ENCODE measurements at places on chromosomes 7 and 10.

DNA sequence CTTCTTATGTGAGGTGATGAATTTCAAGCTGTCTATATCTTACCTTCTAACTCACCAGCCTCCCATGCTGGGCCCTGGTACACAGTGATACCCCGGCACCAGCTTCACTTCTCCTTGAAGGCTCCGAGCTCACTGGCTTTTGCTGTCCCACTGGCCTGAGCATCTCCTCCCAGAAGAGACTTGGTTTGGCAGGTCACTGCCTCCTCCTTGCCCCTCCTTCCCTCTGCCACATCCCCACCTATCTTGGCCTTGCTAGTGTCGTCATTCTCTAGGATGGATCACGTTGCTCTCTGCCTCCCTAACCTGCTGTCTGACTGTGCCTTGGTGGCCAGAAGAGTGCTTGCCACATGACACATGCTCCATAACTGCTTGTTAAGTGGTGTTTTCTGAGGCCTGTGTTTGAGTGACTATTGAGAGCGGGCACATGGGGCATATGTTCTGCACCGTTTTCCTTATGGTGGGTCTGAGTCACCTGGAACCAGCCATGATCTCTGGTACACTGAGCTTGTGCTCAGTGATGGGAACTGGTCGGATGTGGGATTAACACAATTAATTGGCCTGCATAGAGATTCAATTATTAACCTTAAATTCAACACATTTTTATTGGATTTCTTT lies 86.5 kb downstream of the TMEM178B start:
- no peak for DNase-seq

DNA sequence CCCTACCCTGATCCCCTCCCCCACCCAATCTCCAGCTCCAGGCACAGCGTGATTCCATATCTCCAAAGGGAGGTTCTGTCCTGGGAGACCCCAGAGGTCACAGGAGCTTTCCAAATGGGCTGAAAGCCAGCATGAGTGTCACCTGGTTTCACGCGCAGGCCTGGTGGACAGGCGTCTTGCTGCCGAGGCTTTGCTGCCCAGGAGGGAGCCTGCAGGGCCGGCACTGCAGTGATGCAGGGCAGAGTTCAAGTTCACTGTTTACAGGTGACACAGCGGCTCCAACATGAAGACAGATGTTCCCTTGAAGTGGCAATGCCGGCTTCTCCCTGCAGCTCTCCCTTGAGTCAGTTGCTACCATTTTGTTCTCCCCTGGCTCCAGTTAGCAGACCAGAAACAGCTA lies 104.3 kb downstream of the TCERG1L start:
- DNase-seq: no peak

DNA sequence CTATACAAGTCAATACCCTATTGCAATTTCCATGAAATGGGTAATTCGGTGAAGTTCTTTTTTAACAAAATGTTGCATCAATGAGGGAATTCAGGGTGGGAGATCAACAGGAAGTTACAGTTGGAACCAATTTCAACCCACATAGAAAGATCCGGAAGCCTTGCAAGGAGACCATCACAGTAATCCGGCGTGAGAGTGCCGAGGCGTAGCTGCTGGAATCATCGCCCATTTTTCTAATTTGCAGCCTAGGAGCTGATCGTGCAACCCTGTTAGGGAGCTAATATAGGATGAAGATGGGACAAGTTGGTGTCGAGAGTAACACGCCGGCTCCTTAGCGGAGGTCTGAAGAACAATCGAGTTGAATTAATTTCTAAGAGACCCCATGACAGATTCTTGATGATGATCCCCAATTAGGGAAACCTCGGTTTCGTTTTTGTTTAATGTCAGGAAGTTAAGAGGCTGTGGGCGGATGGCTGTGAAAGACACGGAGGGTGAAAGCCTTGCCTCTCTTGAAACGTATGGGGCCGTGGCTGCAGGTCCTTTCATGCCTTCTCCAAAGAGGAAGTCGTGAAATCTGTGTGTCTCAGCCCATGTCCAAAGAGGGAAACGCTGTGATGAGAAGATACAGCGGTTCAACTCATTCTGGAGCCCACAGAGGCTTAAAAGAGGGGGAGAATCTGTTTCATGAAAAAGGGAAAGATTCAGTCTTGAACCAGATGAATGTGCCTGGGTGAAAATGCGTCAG lies 51.2 kb upstream of the CARD11 start:
- no peak for DNase-seq

DNA sequence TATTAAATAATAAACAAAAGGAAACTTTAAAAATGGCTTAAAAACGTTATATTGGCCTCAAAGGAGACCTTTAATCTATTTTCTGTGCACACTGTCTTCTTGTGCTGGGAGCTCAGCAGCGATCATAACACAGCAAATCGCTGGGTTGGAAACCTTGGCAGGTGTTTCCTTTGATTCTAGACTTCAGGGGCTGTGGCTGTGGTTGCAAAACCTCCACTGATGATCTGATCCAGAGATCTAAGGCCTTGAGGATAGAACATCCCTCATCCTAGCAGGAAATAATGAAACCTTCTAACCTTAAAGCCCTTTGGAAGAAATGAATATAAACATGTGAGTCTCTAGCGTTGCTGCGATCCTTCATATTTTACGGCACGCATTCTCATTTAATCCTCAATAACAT lies 29.8 kb downstream of the CDHR3 start:
- no peak for DNase-seq

DNA sequence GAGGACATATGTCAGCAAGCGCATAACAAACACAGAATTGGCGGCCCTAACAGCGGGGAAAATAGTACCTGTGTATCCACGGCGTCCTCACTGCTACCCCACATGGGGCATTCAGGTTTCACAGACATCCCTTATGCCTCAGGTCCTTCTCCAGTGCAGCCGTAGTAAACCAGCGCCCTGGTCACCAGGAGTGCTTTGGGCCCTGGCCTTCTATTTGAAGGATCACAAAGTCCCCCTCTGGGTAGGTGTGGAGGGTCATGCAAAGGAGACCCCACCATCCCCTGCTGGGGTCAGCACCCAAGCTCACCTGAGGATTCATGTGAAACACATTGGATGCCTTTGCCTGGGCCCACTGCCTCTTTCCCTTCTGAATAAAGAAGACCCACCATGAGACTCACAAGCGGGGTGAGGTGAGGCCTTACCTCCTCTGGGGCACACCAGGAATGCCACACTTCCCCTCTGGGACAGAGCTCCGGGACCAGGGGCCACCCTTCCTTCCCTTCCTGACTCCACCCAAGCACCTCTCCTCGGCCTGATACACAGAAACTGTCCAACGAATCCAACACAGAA lies 18.8 kb downstream of the CLRN3 start:
- no peak for DNase-seq

DNA sequence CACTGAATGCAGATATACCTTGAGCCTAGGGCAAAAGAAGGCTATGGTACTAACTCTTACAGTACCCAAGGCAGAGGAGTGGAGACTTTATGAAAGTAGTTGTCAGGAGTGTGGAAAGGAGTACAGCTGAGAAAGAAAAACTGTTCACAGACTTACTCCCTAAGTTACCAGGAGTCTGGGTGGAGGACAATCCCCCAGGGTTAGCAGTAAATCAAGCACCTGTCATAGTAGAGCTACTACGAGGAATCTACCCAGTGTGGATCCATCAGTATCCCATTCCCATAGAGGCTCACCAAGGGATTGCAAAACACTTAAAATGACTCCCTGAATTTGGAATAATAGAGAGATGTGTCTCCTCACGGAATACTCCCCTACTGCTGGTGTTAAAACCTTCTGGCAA lies 10.1 kb upstream of the ZNF33B start:
- no peak for DNase-seq

DNA sequence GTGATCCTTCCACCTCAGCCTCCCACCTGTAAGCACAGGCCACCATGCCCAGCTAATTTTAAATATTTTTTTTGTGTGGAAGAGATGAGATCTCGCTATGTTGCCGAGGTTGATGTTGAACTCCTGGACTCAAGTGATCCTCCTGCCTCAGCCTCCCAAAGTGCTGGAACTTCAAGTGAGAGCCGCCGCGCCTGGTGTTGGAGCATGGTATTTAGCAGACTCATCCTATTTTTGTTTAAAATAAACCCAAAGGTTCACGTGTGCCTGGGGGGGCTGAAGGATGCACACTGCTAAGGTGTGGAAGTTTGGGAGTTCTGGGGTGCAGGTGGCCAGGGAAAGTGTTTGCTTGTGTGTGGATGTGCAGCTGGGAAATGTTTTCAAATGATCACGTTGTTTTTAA lies 18.1 kb downstream of the PDGFA start:
- DNase-seq: no peak

DNA sequence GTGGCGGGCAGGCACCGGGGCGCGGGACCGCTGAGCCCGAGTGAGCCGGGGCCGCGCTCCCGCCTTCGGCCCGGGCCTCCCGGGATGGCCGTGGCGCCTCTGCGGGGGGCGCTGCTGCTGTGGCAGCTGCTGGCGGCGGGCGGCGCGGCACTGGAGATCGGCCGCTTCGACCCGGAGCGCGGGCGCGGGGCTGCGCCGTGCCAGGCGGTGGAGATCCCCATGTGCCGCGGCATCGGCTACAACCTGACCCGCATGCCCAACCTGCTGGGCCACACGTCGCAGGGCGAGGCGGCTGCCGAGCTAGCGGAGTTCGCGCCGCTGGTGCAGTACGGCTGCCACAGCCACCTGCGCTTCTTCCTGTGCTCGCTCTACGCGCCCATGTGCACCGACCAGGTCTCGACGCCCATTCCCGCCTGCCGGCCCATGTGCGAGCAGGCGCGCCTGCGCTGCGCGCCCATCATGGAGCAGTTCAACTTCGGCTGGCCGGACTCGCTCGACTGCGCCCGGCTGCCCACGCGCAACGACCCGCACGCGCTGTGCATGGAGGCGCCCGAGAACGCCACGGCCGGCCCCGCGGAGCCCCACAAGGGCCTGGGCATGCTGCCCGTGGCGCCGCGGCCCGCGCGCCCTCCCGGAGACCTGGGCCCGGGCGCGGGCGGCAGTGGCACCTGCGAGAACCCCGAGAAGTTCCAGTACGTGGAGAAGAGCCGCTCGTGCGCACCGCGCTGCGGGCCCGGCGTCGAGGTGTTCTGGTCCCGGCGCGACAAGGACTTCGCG lies 534 bp downstream of the FZD9 start:
- DNase-seq: no peak

DNA sequence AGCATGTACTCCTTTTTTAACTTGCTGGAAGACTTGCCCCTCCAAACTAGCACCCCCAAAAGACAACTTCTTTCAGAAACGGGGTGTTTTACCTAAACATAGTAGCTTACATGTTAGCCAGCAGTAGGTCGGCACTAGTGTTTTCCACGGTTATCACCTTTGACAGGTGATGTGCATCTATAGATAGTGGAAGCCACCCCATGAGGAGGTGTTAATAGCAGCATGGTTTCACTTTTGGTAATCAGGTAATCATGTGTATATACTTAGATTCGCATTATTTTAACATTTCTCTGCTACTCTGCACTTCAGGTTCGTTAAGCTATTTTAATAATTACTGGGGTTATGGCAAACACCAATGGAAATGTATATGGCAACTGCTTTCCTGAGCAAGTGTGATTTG lies 17.6 kb downstream of the SRI start:
- DNase-seq: no peak

DNA sequence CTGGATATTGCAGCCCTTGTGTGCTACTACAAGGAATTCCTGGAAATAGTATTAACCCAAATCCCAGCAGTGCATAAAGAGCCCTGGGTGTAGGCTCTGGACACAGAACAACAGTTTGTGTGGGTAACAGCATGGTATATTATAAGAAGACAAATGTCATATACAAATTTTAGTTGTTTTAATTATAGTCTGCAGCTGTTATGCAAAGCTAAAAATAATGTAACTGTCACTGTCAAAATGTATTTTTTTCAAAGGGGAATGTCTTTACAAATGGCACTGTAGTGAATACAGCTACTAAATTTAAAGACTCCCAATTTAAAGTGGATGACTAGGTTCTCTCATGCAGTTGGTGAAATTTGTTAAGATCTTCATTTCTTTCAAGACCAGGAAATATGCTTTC lies 339.0 kb downstream of the GPR37 start:
- no peak for DNase-seq

DNA sequence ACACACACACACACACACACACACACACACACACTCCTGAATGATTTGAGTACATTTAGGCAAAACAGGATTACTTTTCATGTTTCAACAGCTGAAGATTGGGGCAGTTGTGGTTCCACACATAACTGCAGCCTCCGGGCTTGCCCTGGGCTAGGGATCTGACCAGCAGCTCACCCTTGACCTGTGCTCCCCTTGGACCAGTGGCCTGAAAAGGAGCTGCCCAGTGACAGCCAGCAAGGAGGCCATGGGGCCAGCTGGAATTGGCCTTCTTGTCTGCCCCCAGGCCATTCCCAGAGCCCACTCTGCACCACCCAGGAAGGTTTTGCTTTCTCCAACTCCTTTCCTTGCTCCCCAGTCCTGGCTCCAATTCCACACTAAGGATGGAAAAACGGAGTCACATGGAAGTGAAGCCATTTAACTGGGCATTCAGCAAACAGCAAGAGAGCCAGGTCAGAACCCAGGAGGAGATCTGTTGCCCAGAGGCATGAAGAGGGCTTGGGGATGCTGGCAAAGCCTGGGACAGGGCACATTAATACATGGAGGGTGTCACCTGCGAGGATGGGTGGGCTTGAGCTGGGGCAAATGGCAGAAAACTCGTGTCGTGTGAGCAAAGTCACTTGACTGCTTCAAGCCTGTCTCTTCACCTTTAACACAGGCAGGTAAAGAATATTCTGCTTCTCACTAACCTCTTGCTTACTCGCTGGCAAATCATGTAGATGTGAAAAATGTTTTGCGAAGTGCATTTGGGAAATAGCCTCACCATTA lies 61.5 kb upstream of the GDF10 start:
- no peak for DNase-seq

DNA sequence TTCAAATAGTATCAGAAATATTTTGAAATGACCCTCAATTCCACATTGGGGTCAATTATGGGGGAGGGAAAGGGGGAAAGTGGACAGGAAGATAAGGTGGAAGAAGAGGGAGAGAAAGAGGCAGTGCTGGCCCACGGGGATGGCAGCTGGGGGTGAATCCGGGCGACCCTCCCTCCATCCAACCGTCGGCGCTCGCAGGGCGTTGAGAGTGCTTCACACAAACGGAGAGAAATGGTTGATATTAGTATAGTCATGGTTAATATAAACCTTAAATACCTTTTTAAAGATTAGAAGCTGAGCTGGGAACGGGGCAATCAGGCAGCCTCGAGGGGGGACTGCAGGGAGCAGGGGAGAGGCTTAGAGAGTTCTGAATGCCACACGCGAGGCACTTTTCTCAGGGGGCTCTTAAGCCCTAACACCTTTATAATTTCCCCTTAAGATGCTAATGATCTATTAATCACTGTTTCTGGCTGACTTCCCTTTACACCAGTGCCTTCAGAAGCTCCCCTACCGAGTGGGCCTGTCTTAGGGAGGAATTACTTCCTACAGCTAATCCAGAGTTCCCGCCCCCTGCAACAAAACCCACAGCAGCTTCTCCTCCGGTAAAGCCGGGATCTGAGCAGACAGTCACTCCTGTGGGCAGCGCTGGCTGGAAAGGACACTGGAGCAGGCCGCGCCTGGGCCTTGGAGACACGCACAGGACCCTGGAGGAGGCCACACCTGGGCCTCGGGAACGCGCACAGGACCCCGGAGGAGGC lies 39.5 kb downstream of the PRKAG2 start:
- DNase-seq: no peak
